GOT3 (cell line): ENCODE measurements at places on chromosomes 5 and 9.

- no peak for DNase-seq
Observed at GRCh38 chr9:90834828-90835595, 33.4 kb downstream of the SYK start.

GRCh38 chr5:167147879-167148278, 1143.6 kb upstream of the WWC1 start:
- no peak for DNase-seq

- DNase-seq = no peak
Observed at GRCh38 chr9:6552498-6553121, 92.9 kb downstream of the GLDC start.

DNA sequence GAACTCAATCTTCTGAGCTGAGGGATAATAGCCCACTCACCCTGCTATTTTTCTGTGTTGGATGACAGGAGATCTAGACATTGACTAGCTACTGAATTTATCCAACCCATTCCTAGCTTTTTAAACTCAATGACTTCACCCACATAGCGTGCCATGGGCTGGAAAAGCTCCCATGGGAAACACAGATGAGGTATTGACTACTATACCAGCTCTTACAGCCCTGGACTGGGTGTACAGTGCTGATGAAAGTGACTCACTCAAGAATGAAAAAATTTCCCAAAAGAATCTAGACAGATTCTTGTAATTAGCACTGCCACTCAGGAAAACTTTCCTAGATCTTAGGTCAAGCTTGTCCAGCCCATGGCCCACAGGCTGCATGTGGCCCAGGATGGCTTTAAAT, 72.7 kb upstream of the NREP start:
- DNase-seq = no peak

GRCh38 chr5:86679529-86679928, 61.8 kb downstream of the COX7C start:
- DNase-seq = no peak

GRCh38 chr9:111803924-111804323, 9.2 kb upstream of the SHOC1 start:
- DNase-seq = no peak

DNA sequence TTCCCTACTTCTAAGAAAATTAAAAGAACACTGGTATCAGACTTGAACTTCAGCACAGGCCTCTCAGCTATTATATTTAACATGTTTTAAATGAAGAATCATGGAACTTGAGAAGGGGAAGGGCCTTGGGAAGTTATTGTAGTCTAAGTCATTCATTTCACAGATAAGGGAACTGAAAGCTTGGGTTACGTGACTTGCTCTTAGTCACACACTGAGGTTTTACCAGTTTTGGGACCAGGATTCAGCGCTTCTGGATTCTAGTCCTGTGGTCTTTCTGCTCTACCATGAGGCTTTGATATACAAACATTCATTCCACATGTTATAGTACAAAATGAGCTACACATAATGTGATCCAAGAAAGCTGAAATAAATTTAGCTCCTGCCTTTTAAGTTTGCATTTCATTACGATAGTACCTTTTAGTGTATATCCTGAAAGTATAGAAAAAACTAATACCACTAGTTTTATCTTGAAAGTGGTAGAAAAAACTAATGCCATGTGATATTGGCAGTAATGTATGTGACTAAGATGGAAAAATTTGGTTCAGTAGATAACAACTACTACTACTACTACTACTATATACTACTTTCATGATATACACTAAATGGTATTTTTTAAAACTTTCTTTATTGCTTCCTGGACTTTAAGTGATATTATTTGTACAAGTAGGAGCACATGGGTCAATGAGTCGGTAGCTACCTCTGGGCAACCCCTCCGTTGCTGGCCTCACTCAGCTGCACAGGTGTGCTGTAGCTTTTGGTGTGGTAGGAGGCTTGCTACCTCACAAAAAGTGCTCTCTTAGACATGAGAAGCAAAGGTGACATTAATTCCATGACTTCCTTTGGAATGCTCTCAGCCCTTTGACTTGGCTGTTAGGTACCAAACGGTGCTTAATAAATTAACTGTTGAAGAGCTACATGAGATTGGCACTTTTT, 40.7 kb downstream of the F2RL2 start:
- no peak for DNase-seq

DNA sequence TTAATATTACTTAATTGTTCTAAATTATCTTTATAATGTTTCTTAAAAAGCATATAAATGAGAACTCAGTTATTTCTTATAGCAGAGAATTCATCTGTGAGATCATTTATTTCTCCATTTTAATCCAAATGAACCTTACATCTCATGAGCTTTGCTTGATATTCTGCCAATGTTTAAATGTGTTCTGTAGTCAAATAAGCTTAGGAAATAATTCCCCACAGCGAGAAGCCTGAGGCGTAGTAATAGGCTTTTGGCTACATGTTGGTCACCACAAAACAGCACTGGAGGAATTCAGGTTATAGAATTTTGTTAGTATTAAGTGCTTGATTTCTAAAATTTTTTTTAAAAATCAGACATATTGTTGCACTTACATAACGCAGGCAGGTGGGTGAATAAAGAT, 585.3 kb upstream of the RORB start:
- no peak for DNase-seq

- no peak for DNase-seq
Observed at GRCh38 chr5:65874241-65874640, 52.1 kb upstream of the ERBIN start.

DNA sequence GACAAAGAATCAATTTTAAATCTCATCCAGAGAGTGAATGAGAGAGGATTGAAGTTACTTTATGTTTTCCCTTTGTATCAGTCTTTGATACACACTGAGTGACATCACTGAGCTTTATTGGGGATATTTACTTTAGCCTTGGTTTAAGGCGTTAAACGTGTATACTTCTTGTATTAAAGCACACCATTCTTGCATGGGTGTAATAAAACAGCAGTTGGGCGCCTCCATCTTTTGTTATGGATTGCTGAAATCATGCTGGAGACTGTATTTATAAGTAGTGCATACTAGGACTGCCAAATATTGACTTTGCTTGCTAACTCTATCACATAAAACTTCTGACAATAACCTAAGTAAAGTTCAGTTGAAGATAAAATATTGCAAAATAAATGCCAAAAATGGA, 1755.8 kb upstream of the WWC1 start:
- DNase-seq = no peak

DNA sequence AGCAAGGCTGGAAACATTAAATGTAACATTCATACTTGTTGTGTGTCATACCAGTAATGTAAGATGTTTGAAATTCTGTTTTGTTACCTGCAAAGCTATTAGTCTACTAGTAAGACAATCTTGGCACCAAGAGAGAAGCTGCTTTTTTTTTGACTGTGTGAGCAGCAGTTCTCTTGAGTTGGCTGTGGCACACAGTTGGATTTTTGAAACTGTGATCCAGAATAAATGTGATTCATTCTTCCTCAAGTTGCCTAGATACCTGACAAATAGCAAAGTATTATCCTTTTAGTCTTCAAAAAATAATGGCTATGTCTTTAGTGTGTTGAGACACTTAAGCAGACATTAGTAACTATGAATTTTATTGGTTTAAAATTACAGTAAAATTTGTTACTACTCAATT, 57.2 kb upstream of the HAPLN1 start:
- no peak for DNase-seq

- DNase-seq = no peak
Observed at GRCh38 chr9:97849980-97850379, 3.0 kb upstream of the FOXE1 start.

GRCh38 chr9:113947941-113948340, 71.8 kb downstream of the ZNF618 start:
- no peak for DNase-seq

- no peak for DNase-seq
Observed at GRCh38 chr5:91434348-91434747, 51.2 kb upstream of the ARRDC3 start.

- DNase-seq = no peak
Observed at GRCh38 chr5:132214491-132214890, 13.2 kb downstream of the P4HA2 start.

GRCh38 chr5:1244976-1245375, 19.8 kb downstream of the SLC6A18 start:
- no peak for DNase-seq

GRCh38 chr9:77015327-77016048, 4.0 kb upstream of the FOXB2 start:
- no peak for DNase-seq

DNA sequence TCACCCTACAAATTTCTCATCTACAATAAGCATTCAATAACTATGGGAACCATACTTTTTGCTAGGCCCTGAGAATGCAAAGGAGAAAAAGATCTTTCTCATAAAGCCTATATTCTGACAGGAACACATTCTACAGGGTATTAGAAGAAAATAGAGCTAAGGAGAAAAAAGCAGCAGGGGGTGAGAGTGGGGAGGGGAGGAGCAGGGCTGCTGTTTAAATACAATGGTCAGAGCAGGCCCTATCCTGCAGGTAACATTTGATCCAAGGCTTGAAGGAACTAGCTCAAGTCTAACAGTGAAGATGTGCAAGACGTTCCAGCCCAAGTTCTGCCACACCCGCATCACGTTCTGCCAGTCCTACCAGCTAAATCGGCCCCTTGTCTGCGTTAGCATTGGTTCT, 89.7 kb downstream of the ELAVL2 start:
- no peak for DNase-seq
